ENCODE measurements at places on chromosomes 6 and 20.

DNA sequence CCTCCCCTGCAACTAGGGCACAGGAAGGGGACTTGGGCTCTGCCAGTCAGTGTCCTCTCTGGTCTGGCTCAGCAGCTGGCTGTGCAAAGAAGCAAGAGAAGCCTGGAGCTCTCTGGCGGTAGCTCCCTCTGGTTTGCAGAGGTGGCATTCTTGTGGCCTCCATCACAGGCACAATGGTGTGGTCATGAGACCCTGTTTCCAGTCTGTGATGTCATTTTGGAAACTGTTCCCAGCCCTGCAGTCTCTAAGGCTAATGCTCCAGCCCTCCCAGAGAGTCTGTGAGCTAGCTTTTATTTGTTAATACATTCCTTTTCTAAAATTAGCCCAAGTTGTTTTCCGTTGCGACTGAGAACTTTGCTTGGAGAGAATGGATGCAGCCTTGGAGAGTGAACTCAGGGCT lies 69.5 kb upstream of the FOXQ1 start:
- DNase-seq = no peak

- peak; percentile 24 for DNase-seq
Measured at GRCh38 chr6:53347921-53348370, 804 bp downstream of the ELOVL5 start.

DNA sequence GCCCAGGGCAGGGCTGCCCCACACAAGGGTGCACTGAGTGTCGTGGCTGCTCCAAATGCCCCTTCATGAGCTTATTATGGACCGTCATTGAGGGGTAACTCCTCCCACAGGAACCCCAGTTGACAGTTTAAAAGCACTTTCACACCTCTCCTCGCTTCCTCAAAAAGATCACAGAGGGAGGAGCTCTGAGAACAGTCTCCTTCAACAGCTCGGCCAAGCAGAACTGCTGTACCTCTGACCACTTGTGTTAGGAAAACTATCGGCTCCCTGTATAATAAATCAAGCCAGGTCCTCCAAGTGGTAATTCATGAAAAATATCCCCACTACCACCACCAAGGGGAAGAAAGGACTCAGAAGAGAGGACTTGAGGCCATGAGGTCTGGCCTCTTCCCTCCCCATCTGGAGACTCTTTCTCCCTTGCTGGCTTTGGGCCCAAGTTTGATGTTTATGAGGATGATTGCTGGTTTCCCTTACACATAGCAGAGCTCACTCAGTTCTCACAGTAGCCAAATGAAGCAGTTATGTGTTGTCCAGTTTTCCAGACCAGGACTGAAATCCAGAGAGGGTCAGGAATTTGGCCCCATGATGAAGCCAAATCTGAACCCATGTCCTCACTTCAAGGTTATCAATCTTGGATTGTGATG lies 8.7 kb downstream of the SNX21 start:
- no peak for DNase-seq

DNA sequence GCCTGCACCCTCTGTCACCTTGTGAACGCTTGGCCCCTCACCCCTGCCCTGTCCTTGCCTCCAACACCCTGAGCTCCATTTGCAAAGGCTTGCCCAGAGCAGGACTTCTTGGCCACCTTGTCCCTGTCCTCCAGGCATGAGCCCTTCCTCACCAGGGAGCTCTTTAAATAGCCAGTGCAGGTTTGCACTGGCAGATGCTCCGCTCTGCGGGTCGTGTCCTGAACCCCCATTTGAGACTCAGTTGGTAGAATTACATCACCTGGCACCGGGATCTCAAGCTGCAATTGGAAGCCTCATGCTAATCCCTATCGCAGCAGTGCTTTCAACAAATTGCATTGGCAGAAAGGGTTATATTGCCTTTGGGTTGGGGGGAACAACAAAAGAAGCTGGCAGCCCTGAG lies 85.9 kb downstream of the TRMT6 start:
- DNase-seq = no peak

Data from stimulated activated CD4-positive, alpha-beta T cell treated with anti-CD3 and anti-CD28 coated beads, TNF-alpha, amount 100 ng/mL, for 24 hours (primary cell).